ENCODE measurements at places on chromosomes 2 and 18.

DNA sequence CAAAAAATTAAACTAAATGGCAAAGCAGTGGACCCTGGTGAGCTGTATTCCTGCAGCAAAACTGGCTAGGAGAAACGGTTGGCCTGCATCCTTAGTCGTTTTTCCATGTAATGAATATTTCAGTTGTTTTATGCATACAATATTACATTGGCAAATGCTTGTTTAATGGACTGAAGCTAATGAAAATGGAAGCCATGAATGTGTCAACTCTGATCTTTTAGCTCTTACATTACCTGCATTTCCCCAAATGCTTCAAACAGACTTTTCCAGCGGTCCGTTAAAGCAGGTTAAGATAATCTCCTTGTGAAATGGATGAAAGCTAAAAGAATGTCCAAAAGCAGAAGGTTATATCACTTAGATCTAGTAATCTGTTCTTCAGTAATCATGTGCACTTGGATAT is 686.3 kb upstream of the SETBP1 start:
- no peak for DNase-seq

- DNase-seq: no peak
Observed at GRCh38 chr2:210561475-210561874, 5.1 kb downstream of the CPS1 start.

GRCh38 chr2:186883666-186884065 is 34.7 kb upstream of the ZSWIM2 start:
- DNase-seq: no peak

GRCh38 chr18:45997700-45998151 is 30.6 kb upstream of the EPG5 start:
- no peak for DNase-seq
